Right atrium auricular region (tissue), 2 donors: ENCODE measurements at places on chromosomes 4 and X.
A peak's percentile ranks its signal among the peaks of the same experiment; 100 is the strongest.

DNA sequence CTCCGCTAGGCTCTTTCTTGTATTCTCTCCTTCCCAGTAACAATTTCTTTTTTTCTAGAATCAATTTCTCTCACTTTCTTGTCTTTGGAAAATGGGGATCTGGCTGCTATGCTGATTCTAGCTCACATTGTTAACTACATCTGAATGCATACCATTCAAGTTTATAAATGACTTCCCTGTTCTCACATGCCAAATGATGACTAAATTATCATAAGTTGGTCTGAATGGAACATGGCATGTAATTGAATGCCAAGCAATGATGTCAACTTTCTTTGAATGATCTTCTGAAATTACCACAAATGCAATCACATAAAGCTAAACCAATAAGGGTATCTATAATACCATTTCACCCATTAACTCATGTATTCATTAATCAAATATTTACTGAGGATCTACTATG is 2.7 kb upstream of the ITM2A start:
- no peak overlapping the region for H3K4me3 ChIP-seq
- no peaks in the 10 kb centered on the region for H3K27me3 ChIP-seq
- no peak for DNase-seq
- H3K4me1 ChIP-seq, result no peaks in the 10 kb centered on the region
- no peak overlapping the region for H3K27ac ChIP-seq

- no peaks in the 10 kb centered on the region for H3K4me1 ChIP-seq
- no peak overlapping the region for H3K27ac ChIP-seq
- no peak for DNase-seq
- H3K36me3 ChIP-seq, result no peaks in the 10 kb centered on the region
Observed at GRCh38 chr4:27288496-27288895, 427.9 kb downstream of the STIM2 start.

DNA sequence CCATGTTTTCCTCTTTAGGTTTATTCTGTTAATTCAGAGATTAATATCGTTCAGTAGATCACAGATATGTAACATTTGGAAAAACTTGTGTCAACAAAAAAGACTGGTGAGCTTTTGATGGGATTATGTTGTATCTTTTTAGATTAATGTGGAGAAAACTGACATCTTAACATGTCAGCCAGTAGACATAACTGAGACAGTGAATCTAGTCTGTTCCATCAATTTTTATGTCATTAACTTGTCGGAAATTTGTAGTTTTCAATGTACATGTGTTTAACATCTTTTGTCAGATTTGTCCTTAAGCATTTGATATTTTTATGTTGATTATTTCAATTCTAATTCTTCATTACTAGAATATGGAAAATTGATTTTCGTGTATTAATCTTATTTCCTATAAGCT is 42.0 kb downstream of the APELA start:
- H3K27me3 ChIP-seq, result no peaks in the 10 kb centered on the region
- no peak overlapping the region for H3K27ac ChIP-seq

- peaks cover 32% of the 10 kb centered on the region for H3K4me1 ChIP-seq
- peak within 1 kb of the TSS; percentile 90 for H3K27ac ChIP-seq
- H3K27me3 ChIP-seq, result no peaks in the 10 kb centered on the region
- peak; percentile 100 for DNase-seq
Observed at GRCh38 chrX:318739-319578, at the start of gene GTPBP6. Gene GTPBP6 (minus strand): TSS chrX:318796. CDS start chrX:318787, 9 bp downstream.

DNA sequence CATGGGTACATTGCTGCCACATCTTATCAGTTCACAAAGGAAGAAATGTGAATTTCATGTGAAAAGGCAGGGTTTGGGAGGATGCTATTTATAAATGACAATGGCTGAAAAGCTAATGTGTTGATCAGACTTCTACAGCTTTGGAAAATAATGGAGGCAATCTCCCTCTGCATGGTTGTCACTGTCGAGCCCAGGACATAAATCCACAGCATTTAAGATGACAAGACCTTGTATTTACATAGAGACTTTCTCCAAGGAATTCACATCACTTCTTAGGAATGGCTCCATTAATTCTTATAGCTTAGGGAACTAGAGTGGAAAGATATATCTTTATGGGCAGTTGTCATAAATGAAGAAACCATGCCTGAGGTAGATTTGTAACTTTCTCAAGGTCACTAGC is 66.7 kb downstream of the CBLL2 start:
- H3K4me3 ChIP-seq, result no peak overlapping the region
- DNase-seq, result no peak
- no peak overlapping the region for H3K27ac ChIP-seq
- no peaks in the 10 kb centered on the region for H3K27me3 ChIP-seq

DNA sequence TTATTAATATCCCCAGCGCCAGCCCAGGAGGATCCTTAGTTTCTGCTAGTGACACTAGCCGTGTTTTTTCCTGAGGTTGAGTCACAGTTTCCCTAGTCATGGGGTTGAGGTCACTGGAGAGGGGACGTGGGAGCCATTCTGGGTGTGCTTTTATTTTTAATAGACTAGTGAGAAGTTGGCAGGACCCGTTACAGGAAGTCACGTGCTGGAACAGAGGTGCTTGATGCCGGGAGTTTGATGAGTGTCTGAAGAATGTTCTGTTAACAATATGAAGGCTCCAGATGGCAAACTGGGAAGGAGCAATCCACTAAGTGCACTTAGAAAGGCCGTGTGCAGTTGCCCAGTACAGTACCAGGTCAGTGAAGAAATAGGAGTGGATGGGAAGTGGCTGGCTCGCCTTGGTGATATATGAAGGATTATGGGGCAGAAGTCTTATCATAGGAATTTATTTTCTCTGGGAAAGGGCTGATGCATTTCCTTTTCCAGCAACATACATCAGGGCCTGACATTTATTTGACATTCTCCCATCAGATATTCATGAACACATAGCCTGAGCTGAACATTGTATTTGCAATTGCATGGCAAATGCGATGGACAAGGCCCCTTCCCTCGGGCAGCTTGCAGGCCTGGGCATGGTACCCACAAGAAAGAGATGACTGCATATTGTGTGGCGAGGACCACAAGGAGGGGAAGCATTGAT is 291.8 kb downstream of the FBXW7 start:
- H3K27me3 ChIP-seq, result no peaks in the 10 kb centered on the region
- H3K27ac ChIP-seq, result no peak overlapping the region
- no peaks in the 10 kb centered on the region for H3K36me3 ChIP-seq
- H3K4me1 ChIP-seq, result peaks cover 15% of the 10 kb centered on the region

GRCh38 chr4:74758551-74759145 is 35.7 kb downstream of the BTC start:
- H3K36me3 ChIP-seq, result no peaks in the 10 kb centered on the region
- no peak for DNase-seq
- no peaks in the 10 kb centered on the region for H3K4me1 ChIP-seq
- H3K4me3 ChIP-seq, result no peak overlapping the region
- H3K27me3 ChIP-seq, result no peaks in the 10 kb centered on the region

GRCh38 chr4:153160821-153161220 is 43.4 kb upstream of the TRIM2 start:
- no peak overlapping the region for H3K4me3 ChIP-seq
- no peak for DNase-seq
- no peak overlapping the region for H3K27ac ChIP-seq
- H3K4me1 ChIP-seq, result no peaks in the 10 kb centered on the region
- H3K27me3 ChIP-seq, result no peaks in the 10 kb centered on the region

DNA sequence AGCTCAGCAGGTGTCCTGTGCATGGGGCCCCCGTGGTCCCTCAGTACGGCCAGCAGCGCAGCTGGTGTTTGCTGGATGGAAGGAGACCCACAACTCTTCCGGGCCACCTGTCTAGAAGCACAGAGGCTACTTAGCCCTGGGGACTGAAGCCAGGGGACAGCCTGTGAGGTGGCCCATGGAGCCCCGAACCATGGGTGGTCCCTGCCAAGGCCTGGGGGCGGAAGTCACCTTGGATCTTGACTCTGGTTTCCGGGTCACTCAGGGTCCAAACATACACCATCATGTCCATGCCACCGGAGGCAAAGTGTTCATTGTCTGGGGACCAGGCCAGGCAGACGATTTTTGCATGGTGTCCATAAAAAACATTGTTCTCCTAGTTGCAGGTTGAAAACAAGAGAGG is 39.5 kb downstream of the WDR1 start:
- no peaks in the 10 kb centered on the region for H3K27me3 ChIP-seq
- H3K36me3 ChIP-seq, result peaks cover 98% of the 10 kb centered on the region
- DNase-seq, result no peak
- H3K4me1 ChIP-seq, result peaks cover 31% of the 10 kb centered on the region
- peak overlapping the region; percentile 73 for H3K27ac ChIP-seq
- no peak overlapping the region for H3K4me3 ChIP-seq

DNA sequence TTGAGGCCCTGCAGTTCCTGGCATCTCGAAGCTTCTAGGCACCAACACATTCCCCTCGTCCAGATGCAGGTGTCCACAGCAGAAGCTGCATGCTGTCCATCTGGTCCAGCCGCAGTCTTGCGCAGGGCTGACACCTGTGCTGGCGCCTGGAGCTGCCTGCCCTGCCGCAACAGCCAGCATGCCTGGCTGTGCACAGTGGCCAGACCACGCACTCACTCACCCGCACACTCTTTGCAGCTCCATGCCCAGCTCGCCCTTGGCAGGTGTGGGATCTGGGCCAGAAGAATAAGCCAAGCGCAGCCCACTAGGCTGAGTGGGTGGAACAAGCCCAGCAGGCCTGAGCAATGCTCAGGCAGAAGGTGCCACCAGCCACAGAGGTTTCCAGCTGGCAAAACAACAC is 125.6 kb downstream of the PARM1 start:
- no peaks in the 10 kb centered on the region for H3K27me3 ChIP-seq
- DNase-seq, result no peak
- no peaks in the 10 kb centered on the region for H3K36me3 ChIP-seq
- H3K4me3 ChIP-seq, result no peak overlapping the region
- no peak overlapping the region for H3K27ac ChIP-seq

DNA sequence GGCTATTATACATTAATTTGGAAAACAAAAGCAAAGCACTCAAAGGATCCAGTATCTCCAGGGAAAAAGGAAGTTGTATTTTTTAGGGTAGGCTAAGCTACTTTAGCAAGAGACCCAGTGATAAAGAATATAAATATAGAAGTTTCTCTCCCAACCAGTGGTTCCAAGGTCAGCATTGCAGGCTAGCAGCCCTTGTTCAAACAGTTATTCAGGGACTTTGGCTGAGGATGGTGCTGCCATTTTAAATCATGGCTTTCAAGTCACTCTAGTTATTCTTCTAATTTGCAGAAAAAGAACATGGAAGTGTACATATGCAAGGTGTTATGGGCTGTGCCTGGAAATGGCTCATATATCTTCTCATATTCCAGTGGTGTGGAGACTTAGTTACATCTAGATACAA is 9.3 kb downstream of the SCOC start:
- no peak overlapping the region for H3K4me3 ChIP-seq
- no peaks in the 10 kb centered on the region for H3K27me3 ChIP-seq
- no peaks in the 10 kb centered on the region for H3K36me3 ChIP-seq
- no peak for DNase-seq
- H3K4me1 ChIP-seq, result no peaks in the 10 kb centered on the region
- H3K27ac ChIP-seq, result no peak overlapping the region

DNA sequence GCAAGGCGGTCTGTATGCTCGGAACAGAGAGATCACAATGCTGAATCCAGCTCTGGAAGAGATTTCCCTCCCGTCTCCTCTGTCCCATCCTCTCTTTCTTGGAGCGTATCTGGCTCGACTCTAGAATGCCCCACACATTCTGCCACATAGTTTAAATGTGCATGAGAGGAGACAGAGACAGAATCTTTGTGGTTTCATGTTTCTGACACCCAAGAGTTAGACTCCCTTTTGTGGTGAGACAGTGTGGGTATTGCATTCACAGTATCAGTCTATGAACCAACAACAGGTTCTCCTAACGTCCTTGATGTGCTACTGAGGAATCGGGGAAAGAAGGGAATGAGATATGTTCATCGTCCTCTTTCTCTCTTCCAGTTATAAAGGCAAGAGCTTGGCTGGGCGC is 25.3 kb downstream of the FAM47E start:
- H3K27me3 ChIP-seq, result no peaks in the 10 kb centered on the region
- H3K4me1 ChIP-seq, result no peaks in the 10 kb centered on the region
- H3K36me3 ChIP-seq, result no peaks in the 10 kb centered on the region
- H3K4me3 ChIP-seq, result no peak overlapping the region
- H3K27ac ChIP-seq, result no peak overlapping the region
